ENCODE measurements at places on chromosomes 3 and 15. TPM values are rescaled to one million over a fixed set of nuclear protein-coding genes. Genes with fewer than 3 reads are reported as not detected.
A peak's percentile ranks its signal among the peaks of the same experiment; 100 is the strongest.

- DNase-seq, result peak; percentile 28
These were observed 13.9 kb upstream of the PODXL2 start for GRCh38 chr3:127614928-127615589.

ABCC5 gene
- total RNA-seq, result 95.7 TPM

DNA sequence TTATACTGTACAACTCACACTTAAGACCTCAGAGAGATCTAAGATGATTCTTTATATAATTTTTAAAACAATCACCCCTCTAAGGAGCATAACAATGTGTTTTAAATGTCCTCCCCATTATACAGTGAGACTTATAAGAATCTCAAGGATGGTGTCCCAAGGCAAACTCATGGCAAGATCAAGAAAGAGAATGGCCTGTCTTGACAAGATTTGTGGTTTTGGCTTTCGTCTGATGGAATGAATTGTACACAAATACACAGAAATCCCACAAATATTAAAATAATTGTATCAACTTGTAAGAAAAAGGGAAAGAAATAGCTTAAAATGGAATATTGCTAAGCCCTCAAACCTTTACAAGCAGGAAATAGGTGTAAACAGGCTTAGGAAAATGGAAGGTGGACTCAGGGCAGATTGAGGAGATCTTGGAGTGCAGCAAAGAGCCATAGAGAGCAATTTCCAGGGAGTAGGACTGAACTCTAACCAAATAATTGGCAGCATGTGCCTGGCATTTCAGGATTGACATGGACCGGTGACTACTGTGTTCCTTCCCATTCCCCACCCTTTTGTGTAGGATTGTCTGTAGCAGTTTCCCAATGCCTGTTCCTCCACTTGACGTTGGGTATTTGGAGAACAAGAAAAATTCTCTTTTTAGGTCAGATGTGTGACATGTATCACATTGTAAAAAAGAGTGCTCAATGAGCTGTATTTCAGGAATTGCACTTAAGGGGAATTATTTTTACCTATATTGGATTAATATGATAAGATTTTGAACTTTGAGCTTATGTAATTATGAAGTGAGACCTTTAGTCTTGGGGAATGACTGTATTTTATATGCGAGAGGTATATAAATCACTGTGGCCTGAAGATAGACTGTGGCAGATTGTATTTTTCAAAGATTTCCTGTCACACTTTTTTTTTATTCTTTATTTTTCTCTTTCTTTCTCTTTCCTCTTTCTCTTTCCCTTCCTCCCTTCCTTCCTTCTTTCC is 317.8 kb upstream of the SLITRK3 start:
- no peak for DNase-seq

DNA sequence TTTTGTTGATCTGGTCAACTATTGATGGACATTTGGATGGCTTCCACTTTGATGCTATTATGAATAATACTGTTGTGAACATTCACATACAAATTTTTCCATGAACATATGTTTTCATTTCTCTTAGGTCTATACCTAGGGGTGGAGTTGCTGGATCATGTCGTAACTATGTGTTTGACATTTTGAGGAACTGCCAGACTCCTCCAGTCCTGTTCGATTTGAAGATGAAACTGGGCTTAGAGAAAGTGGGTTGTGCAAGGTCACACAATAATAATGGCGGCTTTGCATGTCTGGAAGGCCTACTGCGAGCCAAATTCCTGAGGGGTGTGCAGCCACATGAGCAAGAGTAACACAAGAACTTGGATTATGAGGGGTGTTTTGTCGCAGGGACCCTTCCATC is 2.6 kb downstream of the TSEN2 start:
- DNase-seq, result no peak

DNA sequence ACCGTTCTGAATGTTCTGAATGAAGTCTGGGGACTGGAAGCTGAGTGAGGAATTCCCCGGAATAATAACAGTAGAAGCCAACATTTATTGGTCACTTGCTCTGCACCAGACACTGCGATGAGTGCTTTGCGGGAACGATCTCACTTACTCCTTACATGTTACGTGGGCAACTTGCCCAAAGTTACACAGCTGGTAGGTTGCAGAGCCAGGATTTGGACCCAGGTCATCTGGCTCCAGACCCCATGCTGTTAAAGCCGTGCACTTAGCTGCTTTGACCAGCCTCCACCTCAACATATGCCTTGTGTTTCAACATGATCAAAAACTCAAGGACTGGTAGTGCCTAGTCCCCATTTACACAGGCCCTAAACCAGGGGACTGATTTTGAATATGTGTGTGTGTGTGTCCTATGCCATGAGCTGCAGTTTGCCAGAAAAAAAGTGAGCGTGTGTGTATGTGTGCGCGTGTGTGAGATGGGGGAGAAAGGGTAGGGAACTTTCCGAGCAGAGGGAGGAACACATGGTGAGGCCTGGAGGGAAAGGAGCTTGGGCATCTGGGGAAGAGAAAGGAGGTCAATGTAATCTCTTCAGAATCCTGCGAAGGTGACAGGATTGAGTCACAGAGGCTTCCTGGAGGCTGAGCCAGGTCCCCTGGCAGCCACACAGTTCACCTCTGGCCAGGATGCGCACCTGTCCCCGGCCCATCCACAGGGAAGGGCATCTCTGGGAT is 28.9 kb downstream of the LINGO1 start:
- DNase-seq, result no peak

GRCh38 chr15:33154351-33155166 is 40.0 kb downstream of the FMN1 start:
- peak; percentile 57 for DNase-seq

DNA sequence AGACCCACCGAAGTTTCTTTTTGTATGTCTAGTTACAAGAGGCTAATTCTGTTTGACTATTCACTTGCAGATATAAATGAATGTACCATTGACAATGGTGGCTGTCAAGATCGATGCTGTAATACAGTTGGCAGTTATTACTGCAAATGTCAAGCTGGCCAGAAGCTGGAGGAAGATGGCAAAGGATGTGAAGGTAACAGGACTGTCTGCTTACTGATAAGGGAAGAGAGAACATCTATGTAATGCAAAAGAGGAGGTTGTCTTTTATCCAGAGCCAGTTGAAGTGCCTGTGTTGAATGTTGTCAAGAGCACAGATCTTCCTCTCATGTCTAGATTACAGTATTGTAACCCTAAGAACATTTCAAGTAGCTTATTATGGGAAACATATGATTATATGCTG is 549.5 kb upstream of the GOLIM4 start:
- DNase-seq, result no peak

DNA sequence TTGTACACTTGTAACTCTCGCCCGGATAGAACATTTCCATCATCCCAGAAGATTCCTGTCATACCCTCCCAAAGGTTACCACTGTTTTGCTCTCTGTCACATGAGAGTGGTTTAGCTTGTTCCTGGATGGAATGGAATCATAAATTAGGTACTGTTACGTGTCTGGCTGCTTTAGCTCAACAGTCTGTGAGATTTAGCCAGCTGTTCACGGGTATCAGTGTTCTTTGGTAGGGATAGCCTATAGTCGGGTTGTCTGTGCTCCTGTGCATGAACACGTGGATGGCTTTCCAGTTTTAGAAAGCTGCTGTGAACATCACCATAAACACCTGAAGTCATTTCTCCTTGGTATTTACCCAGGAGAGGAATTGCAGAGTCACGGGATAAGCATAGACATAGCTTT is 58.2 kb upstream of the NR2C2 start:
- DNase-seq, result no peak

RTP3 gene
- total RNA-seq, result not detected

GATA2 gene
- 9.9 TPM for total RNA-seq

GRCh38 chr15:26771578-26772153 is 1.2 kb downstream of the GABRB3 start:
- no peak for DNase-seq

DNA sequence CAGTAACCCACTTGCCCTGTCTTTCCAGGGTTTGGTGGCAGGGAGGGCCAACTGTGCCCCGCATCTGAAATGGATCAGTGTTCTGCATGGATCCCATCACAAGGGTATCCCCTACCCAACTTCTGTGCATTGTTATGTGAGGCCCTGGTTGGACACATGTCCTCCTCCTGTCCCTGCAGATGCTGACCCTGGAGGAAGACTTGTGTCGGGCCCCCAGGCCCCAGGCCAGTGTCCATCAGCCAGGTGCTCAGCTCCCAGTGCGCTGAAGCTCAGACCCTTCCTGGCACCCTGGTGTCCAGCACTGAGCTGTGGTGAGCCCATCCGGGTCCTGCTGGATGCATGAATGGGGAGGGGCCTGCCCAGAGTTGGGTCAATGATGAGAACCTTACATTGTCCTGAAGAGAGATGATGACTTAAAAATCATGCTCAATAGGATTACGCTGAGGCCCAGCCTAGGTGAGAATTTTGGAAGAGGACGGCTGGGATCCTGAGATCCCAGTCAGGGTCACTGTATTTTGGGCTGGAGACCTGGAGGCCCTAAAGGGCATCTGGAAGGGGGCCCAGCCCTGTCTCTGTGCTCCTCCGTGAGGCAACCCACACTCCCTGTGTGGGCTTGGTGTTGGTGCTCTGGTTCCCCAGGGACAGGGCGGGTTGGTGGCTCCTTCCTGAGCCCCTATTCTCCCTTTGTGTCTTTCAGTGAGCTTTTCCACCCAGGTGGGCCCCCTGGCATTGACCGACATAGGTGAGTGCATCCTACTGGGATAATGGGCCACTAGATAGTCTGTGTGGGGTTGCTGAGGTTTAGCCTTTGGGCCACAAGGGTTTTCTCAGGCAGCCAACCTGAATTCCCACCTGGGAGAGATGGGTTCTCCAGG is 199.1 kb downstream of the UBE3A start:
- DNase-seq, result no peak

DNA sequence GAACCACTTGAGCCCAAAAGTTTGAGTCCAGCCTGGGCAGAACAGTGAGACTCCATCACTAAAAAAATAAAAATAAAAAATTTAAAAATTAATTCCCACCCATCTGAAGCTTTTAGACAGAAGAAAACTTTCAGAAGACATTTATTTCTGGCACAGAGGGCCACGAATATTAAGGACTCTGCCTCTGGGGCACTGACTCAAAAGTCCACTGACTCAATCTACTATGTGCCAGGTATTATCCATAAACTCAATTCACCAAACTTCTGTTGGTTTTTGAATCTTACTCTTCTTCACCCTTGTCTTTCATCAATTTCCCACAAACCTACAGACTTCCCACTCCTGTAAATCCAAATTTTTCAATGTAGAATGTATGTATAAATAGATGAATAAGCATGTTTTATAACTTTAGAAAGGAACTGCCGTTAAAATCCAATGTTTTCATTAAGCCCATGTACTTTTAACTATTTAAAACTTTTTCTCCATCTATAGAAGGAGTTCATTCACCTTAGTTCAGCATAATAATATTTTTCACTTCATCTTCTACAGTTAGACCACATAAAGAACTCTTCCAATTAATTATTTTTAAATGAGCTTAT is 19.9 kb downstream of the ATP13A3 start:
- DNase-seq, result no peak

DNA sequence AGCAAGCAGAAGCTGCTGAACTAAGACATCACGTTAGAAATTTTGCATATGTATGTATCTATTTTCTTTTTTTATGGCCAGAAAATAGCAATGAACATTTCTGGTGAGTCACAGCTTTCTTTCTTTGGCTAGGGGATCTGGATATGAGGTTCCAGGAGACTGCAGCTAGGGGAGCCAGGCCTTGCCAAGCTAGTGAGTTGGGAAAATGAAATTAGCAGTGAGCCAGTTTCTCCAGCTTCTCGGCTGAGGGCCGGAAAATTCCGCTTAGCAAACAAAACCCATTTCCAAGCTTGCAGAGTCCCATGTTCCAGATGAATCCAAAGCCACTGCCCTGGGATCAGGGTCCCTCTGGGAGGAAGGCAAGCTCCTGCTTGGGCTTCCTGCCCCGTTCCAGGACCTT is 137.6 kb downstream of the SRGAP3 start:
- DNase-seq, result no peak

ADAMTS17 gene
- total RNA-seq, result 9.6 TPM

- DNase-seq, result no peak
These were observed 32.7 kb downstream of the CD200 start for GRCh38 chr3:112365636-112366035.

CACNA1D gene
- total RNA-seq, result 74.6 TPM

DNA sequence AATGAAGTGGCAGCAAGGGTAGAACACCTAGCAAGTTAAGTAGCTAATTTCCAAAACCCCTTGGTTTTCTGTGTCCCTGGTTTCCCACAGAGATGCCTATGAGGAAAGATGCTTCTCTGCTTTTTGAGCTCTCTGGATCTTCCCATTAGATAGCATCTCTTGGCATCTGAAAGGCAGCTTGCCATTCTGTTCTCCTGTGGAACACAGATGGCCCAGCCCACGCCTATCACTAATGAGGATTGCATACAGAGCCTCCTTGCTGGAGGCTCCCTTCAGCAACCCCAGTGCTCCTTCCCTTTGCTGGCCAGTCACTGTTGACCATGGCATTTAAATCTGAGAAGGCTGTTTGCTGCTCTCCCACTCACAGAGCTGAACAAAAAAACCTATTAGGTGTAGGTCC is 34.4 kb upstream of the ETV5 start:
- no peak for DNase-seq

RHOV gene
- 0.88 TPM for total RNA-seq

GRCh38 chr3:196360586-196360985 is 22.4 kb upstream of the TM4SF19 start:
- DNase-seq, result no peak

NR1I2 gene
- total RNA-seq, result 572 TPM

DNA sequence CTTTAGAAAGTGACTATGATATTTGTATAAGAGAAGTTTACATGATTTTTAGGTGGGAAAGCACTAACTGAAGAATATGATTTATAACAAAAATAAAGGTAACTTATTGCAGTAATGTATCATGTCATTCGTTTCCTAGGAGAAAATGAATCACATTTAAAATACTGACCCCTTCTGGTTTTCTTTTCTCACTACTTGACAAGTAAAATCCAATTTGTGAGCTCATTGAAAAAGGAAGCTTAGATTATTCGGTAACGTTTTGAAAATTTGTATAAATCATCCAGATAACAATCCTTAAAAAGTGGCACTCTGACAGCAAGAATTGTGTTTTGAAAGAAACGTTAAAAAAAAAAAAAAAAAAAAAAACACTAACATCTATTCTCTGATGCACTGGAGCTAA is 39.0 kb downstream of the NSUN3 start:
- no peak for DNase-seq

- DNase-seq, result no peak
These were observed 69.5 kb downstream of the ATP1B3 start for GRCh38 chr3:141945726-141946485.

- DNase-seq, result no peak
These were observed 176.4 kb upstream of the UBE2E1 start for GRCh38 chr3:23629181-23629894.

SH3GL3 gene
- not detected for total RNA-seq

DNA sequence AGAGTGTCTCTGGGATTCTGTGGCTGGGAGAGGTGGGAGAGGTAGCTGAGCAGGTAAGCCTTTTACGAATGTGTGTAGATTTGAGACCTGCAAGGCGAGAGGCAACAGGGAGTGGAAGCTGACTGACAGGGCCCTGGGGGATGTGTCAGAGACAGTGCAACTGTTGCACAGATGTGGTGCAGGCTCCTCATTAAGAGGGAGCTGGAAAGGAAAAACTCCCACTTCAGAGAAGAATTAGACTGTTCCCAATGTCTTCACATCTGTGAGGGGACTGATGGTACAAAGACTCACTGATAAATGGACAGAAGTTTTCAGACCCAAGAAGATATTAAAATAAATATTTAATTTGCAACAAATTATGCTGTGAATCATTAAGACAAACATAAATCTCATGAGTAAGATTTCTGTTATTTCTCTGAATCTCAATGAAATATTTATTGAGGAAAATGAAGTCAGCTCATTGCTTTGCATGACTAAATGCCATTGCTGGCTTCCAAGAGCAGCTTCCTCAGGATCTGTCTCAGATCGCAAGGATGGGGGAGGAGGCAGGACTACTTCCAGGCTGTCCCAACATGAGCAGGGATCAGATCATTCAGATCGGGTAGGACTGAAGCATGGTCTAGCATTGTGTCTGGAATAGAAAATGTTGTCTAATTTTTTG is 127.3 kb upstream of the ROPN1 start:
- DNase-seq, result no peak
